SIG-M5 (cell line): ENCODE measurements at places on chromosomes 16 and 17.

- no peak for DNase-seq
Measured at GRCh38 chr16:51994597-51994996, 552.3 kb downstream of the TOX3 start.

- no peak for DNase-seq
Measured at GRCh38 chr16:76837872-76838271, 353.1 kb upstream of the MON1B start.

GRCh38 chr17:69357701-69358100 lies 30.8 kb upstream of the ABCA5 start:
- DNase-seq = no peak

DNA sequence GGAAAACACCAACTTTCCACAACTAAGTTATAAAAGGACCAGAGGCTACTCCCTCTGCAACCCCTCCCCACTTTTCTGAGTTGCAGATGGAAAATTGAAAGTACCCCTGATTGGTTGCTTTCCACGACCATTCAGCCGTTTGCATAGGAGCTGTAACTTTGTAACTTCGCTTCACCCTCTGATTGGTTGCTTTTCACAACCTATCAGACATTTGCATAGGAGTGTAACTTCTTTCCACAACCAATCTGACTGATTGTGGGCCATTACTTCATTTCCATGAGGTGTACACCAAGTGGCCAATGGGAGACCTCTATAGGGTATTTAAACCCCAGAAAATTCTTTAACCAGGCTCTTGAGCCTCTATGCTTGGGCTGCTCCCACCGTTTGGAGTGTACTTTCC lies 644.1 kb downstream of the WWOX start:
- DNase-seq = no peak

DNA sequence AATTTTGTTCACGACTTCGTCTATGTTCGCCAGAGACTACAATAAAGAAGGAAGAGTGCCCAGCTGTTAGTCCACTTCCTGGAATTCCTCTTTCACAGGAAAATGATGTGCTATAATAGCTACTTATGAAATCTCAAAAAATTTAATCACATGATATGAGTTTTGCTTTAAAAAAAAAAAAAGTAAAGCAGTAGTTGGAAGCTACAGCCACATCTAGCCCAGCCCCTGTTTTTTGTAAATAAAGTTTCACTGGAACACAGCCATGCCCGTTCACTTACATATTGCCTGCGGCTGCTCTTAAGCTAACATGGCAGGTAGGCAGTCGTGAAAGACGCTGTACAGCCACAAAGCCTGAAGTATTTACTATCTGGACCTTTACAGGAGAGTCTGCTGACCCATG lies 15.3 kb downstream of the VPS53 start:
- DNase-seq = no peak

GRCh38 chr17:35073183-35073790 lies 9.8 kb upstream of the RFFL start:
- DNase-seq = no peak

DNA sequence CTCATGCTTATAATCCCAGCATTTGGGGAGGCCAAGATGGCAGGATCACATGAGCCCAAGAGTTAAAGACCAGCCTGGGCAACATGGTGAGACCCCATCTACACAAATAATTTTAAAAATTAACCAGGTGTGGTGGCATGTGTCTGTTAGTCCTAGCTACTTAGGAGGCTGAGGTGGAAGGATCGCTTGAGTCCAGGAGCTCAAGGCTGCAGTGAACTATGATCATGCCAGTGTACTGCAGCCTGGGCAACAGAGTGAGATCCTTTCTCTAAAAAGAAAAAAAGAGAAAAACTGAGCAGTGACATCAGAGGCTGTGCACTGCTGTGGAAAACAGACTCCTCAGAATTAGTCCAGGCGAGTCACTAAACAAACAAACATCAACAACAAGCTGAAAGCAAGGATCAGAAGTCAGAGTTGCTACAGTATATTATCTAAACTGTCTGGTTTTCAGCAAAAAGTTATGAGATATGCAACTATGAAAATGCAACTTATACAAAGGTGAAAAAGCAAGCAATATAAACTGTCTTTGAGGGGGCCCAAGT lies 39.3 kb downstream of the CBFB start:
- no peak for DNase-seq

GRCh38 chr16:85313526-85314301 lies 201.4 kb upstream of the CIBAR2 start:
- no peak for DNase-seq

GRCh38 chr16:31636433-31636832 lies 108.7 kb downstream of the AHSP start:
- DNase-seq = no peak
